ENCODE measurements at places on chromosomes 11 and 22. TPM values are rescaled to one million over a fixed set of nuclear protein-coding genes. Genes with fewer than 3 reads are reported as not detected.

The PDE3B gene
- total RNA-seq = 38.7 TPM

The CARNS1 gene
- total RNA-seq = 2.0 TPM

The POU2AF2 gene
- not detected for total RNA-seq

The TSPAN32 gene
- 2.9 TPM for total RNA-seq

The OR56A1 gene
- total RNA-seq = not detected

The ZBTB16 gene
- total RNA-seq = 1.4 TPM

The SLC22A25 gene
- total RNA-seq = not detected

The KCNE3 gene
- total RNA-seq = not detected

All from activated CD8-positive, alpha-beta memory T cell treated with anti-CD3 and anti-CD28 coated beads for 36 hours (primary cell).